Muscle of back (tissue), 13 donors: ENCODE measurements at places on chromosomes 16 and 17. TPM values are rescaled to one million over a fixed set of nuclear protein-coding genes. Genes with fewer than 3 reads are reported as not detected.

CRHR1 gene
- 0.66 TPM for polyA plus RNA-seq

PTX4 gene
- polyA plus RNA-seq: 0.13 TPM

TM4SF5 gene
- not detected for polyA plus RNA-seq

BAIAP2 gene
- polyA plus RNA-seq: 12.1 TPM

DNA sequence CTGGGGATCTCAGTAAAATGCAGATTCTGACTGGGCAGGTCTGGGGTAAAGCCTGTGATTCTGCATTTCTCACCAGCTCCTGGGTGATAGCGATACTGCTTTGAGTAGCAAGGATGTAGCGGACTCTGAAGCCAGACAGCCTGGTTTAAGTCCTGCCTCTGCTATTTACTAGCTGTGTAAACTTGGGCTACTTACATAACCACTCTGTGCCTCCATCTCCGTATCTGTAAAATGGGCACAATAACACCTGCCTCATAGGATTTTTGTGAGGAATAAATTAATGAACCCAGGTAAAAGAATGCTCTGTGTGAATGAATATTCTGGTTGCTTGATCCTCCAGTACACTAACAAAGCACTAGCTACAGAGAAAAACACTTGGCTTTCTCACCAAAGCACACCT is 54.4 kb downstream of the TMEM132E start:
- no peak for DNase-seq

GRCh38 chr17:38605411-38605840 is 326 bp downstream of the SRCIN1 start:
- DNase-seq: no peak

- DNase-seq: no peak
Observed at GRCh38 chr17:77616254-77616731, 342.2 kb upstream of the TNRC6C start.

DNA sequence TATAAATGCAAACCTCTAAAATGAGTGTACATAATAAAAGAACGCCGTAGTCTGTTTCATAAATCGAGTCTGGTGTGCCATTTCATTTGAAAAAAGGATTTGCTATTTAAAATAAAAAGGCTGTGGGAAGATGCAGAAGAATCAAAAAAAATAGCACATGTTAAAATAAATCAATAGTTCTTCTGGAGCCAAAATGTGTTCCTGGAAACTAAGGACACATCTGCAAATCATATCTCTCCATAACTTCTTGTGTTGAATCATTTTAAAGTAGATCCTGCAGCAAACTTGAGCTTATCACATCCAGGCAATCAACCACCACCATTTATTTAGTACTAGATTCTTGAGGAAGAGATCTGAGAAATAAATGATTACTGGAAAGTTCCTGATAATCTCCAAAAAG is 29.0 kb downstream of the XPO6 start:
- no peak for DNase-seq

GRCh38 chr17:11814655-11815262 is 182.5 kb downstream of the ZNF18 start:
- no peak for DNase-seq

ASGR1 gene
- 1.7 TPM for polyA plus RNA-seq

DNA sequence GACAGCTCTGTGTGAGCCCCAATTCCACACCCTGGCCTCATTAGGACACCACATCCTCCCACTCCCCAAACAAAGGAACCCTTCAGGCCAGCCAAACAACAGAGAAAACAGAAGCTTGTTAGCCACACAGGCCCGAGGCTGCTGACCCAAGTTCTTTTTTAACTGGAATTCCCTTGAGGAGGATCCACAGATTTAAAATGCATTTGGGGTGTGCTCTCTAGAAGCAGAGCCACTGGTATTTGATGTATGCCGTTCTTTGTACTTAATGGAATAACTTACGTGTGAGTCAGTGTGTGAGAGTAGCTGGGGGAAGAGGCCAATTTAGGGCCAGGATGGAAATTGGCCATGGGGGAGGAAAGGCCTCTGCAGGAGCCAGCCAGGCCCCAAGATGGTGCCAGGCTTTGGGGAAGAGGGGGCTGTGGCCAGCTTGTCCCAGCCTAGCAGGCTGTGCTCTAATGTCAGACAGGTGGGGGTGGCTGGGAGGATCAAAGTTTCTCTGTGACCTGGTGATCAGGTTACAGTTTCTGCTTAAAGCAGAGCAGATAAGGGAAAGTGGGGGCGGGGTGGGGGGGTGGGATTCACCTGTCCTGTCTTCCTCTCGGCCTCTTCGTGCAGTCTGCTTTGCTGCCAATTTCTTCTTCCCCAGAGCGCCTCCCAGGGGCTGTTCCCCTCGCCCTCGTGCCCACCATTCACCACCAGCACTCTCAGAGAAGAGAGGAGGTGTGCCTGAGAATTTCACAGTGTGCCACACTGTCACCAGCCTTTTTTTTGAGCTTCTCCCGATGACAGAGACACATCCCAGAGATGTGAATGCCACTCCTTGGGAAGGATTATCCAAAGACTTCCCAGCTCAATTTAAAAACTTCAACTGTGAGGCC is 50.8 kb downstream of the TOM1L2 start:
- DNase-seq: peak; percentile 92

RCVRN gene
- 0.24 TPM for polyA plus RNA-seq

DNA sequence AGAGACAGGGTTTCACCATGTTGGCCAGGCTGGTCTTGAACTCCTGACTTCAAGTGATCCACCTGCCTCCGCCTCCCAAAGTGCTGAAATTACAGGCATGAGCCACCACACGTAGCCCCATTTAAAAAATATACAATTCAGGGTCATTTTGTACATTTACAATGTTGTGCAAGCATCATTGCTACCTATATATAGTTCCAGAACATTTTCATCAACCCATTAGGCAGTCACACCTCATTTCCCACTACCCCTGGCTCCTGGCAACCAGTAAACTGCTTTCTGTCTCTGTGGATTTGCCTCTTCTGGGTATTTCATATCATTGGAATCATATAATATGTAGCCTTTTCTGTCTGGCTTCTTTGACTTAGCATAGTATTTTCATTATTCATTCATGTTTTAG is 6.7 kb downstream of the LRRC36 start:
- DNase-seq: no peak

- peak; percentile 96 for DNase-seq
Observed at GRCh38 chr17:19448341-19449268, 37.6 kb downstream of the RNF112 start.
